Stimulated activated CD8-positive, alpha-beta memory T cell treated with anti-CD3 and anti-CD28 coated beads, Interleukin-12 subunit alpha, Interleukin-12 subunit beta, amount 100 ng/mL, for 1 hour (primary cell): ENCODE measurements at places on chromosomes 1 and 21.
A peak's percentile ranks its signal among the peaks of the same experiment; 100 is the strongest.

DNA sequence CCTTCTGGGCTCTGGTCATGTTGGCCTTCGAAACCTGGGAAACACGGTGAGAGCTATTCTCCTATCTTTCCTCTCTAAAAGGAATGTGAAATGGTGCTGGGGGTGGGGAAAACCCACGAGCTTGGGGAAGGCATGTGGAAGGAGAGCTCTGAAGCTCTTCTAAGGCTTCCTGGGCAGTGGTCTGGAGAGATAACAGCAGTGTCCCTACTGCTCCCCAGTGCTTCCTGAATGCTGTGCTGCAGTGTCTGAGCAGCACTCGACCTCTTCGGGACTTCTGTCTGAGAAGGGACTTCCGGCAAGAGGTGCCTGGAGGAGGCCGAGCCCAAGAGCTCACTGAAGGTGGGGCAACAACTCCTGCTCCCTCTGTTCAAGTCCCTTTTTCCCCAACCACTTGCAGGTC is 2.8 kb downstream of the USP21 start:
- no peak for DNase-seq

- DNase-seq = no peak
These were observed 1.2 kb downstream of the SNAPIN start for GRCh38 chr1:153659656-153660055.

DNA sequence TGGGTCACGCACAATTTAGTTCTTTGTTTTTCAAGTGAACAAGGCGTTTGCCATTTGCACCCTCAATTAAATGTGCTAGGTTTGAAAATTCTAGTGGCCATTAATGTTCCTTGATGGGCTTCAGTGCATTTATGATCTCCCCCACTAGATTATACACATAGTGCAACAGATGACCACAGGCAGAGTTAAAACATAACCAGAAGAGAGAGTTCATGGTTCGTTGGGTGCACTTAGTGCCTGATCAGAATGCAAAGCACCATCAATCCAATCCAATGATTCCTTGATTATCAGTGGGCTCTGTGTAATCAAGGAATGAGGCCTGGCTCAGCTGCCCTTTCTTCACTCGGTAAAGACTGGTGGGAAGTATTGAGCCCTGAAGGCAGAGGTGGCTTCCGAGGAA is 334.5 kb downstream of the PRDM2 start:
- DNase-seq = no peak

GRCh38 chr1:63714482-63714760 is 59.4 kb upstream of the ROR1 start:
- DNase-seq = no peak

DNA sequence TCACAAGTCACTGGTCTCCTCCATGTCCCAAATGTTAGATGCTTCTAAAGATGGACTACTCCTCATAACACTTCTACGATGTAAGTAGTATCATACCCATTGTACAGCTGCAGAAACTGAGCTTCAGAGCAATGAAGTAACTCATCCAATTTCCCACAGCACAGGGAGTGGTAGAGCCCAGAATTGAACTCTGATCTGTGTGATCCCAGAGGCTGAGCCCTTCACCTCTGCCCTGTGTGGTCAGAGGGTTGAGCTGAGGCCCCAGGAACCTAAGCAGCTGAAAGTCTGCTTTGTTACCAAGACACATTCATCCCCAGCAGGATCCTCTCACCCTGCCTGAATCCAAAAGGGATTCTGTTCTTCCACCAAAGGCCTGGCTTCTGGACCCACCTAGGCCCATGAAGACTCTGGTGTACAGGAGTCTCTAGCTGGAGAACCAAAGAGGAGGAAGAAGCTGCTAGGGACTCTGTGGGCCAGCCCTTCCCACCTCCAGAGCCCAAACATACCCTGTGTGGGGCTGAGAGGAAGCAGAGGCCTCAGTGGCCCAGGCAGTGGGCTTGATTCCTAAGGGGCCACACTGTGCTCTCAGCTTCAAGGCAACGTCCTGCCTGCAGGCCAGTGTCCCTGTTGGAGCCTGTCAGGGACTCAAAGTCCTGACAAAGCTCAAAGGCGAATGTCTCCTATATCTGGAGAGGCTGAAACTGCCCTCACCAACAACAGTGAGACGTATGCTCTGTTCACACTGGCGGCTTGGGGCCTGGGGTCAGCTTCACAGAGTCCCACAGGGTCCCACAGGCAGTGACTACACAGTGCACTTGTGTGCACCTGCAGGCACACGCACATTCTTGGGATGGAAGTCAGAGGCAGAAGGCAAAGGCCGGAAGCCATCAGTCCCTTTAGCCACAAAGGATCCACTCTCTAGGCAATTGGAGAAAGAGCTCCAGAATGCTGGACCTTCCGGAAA is 40.4 kb upstream of the SLC30A1 start:
- DNase-seq = no peak

- no peak for DNase-seq
These were observed 61.8 kb upstream of the DISP3 start for GRCh38 chr1:11417162-11417561.

- DNase-seq = no peak
These were observed 657.9 kb downstream of the AJAP1 start for GRCh38 chr1:5312293-5312674.

- no peak for DNase-seq
These were observed 21.2 kb downstream of the SLC30A10 start for GRCh38 chr1:219906924-219907771.

GRCh38 chr1:234608025-234608910 is 1.7 kb downstream of the IRF2BP2 start:
- DNase-seq = peak; percentile 64

GRCh38 chr1:183689762-183690204 is 36.7 kb upstream of the APOBEC4 start:
- no peak for DNase-seq

DNA sequence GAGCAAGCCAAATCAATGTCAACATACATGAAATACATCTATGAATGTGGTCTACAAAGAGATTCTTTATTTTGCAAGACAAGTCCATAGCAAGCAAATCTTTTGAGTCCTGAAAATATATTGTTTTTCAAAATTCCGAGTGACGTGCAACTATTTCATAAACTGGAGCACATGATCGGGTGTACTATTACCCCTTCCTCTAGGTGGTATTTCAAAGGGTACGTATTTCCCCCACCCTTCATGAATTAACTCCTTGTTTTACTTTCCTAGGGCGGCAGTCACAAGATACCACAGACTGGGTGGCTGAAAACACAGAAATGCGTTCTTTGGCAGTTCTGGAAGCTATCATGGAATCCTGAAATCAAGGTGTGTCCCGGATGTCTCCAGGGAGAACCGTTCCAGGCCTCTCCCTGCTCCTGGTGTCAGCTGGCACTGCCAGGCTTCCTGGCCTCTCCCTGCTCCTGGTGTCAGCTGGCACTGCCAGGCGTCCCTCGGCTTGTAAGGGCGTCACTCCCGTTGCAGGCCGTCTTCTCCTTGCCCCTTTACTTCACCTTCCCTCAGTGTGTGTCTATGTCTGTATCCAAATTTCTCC is 55.3 kb downstream of the RIPK4 start:
- no peak for DNase-seq

- no peak for DNase-seq
These were observed 281.7 kb upstream of the ESRRG start for GRCh38 chr1:217004776-217005436.

- no peak for DNase-seq
These were observed 276.2 kb downstream of the NEGR1 start for GRCh38 chr1:72006092-72006491.

DNA sequence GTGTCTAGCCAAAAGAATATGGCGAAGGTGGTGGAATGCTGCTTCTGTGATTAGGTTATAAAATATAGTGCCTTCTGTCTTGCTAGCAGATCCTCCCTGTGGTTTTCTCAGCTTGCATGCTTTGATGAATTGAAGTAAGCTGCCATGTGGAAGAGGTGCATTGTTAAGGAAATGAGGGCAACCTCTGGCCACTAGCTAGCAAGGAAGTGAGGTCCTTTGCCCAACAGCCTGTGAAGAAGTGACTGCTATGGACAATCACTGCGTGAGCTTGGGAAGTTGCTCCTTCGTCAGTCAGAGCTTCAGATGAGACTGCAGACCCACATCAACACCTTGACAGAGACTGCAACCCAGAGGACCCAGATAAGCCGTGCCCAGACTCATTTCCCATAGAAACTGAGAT is 109.4 kb downstream of the GIPC2 start:
- no peak for DNase-seq

GRCh38 chr1:226845624-226846023 is 24.8 kb upstream of the PSEN2 start:
- DNase-seq = no peak

GRCh38 chr1:64539289-64539688 is 69.4 kb downstream of the CACHD1 start:
- no peak for DNase-seq

DNA sequence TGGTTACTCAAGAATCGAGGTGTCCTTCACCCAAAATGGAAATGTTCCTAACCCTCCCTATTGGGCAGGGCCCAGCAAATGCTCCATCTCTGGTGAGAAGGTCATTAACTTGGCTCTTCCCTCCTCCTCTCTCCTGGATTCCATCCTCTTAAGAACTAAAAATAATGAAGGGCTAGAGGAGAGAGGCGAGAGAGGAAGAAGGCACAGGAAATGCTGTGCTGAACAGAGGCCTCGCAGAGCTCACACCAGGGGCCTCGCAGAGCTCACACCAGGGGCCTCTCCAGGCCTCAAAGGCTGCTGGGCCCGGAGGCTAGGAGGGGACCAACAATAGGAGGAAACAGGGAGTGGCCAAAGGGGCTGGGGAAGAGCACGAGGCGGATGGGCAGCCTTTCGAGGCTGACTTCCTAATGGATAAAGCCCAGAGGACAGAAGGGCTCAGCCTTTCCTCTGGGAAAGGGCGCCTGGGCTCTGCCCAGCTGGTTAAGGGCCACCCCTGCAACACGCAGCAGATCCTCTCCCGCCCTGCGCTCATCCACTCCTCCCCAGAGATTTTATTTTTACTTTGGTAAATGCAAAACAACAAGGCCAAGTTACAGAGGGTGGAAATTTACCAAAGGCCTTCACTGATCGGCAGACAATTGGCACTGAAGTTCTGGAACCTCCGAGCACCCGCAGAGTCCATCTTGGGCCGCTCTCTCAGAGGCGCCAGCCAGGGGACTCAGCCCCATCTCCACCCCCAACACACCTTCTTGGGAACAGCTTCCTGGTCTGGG is 78.5 kb downstream of the ITPKB start:
- no peak for DNase-seq

DNA sequence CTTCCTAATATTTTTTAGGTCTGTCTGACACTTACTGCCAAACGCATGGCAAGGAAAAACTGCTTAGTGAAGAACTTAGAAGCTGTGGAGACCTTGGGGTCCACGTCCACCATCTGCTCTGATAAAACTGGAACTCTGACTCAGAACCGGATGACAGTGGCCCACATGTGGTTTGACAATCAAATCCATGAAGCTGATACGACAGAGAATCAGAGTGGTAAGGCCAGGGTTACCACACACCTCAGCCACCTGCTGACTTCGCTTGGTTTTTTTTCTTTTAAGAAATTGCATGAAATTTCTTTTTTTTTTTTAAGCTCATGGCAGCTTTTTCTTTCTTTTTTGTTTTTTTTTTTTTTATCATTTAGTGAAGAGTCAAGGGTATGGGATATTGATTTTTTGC is 17.2 kb downstream of the ATP1A1 start:
- DNase-seq = no peak

DNA sequence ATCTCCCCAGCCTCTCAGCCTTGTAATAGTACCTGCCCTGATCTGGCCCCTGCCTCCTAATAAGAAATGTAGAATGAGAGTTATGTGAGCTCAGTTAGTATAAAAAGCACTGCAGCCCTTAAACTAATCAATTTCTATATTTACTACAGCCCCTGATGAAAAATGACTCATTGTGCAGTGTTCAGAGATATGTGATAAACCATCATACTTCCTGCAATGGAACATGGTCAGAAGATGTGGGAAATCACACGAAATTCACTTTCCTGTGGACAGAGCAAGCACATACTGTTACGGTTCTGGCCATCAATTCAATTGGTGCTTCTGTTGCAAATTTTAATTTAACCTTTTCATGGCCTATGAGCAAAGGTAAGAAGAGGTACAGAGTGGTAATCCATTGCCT is 176.8 kb upstream of the PDE4B start:
- no peak for DNase-seq

- DNase-seq = no peak
These were observed 1.5 kb downstream of the TMEM240 start for GRCh38 chr1:1538989-1539309.

GRCh38 chr1:214271174-214271858 is 9.6 kb upstream of the SMYD2 start:
- no peak for DNase-seq

GRCh38 chr1:165328136-165328535 is 28.4 kb downstream of the LMX1A start:
- no peak for DNase-seq

DNA sequence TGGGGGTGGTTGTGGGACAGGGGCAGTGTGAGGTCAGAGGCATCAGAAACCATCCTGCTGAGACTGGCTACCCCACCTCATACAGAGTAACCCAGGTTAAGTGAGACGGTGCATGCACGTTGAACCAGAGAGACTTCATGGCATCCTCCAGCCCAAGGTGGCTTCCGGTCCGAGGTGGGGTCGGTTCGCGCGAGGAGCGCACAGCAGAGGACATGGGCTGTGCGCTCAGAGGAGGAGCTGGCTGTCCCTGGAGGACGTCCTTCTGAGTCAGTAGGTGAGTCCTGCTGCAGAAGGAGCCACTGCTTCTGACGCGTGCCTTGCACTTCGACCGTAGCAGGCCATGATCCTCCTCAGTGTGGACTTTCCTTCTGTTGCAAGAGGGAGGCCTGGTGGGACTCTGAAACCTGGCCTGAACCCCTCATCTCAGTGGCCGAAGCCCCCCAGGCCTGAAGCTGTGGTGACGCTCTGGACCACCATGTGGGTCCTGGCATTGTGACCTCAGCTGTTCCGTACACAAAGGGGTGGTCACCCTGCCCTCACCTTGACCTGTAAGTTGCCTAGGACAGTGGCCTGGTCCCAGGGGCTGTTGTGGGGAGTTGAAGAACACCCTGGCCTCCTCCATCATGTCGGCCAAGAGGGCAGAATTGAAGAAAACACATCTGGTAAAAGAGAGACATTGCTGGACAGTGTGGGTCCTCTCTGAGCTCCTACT is at the start of gene TEX35:
Gene TEX35, plus strand, starts transcription at position 544 of the 712 bp plus-strand sequence. Its CDS starts 80 bp downstream, at position 624.
- no peak for DNase-seq

GRCh38 chr1:183048087-183049085 is 25.2 kb downstream of the LAMC1 start:
- no peak for DNase-seq
